H1 (cell line): ENCODE measurements at places on chromosomes 3 and 15.

GRCh38 chr15:101458158-101458900, 31.2 kb downstream of the PCSK6 start:
- DNase-seq, result no peak

DNA sequence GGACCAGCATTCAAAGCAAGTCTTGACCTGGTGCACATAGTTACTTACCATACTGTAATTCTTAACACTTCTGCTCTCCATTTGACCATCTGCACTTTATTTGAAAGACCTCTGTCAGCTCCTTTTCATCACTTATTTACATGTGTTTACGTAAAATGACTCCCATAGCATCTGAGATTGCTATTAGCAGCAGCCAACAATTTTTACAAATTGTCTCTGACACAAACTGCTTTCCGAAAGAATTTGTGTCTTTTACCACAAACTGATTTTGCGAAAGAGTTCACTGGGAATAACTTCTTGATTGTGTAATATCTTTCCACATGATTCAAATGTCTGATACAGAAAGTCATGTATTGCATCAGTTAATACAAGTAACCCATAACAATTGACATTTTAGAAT, 144.1 kb upstream of the PEX5L start:
- no peak for DNase-seq

- DNase-seq, result no peak
These were observed 45.8 kb upstream of the NTRK3 start for GRCh38 chr15:88302373-88302772.

DNA sequence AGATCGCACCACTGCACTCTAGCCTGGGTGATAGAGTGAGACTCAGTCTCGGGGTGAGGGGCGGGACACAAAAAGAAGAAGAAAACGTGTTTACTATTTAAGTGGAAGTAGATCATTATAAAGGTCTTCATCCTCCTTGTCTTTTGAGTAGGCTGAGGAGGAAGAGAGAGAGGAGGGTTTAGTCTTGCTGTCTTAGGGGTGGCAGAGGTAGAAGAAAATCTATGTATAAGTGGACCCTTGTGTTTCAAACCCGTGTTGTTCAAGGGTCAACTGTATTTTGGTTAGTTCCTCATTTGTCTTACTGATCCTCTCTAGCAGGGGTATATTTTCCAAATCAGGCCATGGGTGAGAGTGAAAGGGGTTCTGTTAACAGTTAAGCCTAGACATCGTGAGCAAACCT, 40.1 kb downstream of the TRIM71 start:
- no peak for DNase-seq

DNA sequence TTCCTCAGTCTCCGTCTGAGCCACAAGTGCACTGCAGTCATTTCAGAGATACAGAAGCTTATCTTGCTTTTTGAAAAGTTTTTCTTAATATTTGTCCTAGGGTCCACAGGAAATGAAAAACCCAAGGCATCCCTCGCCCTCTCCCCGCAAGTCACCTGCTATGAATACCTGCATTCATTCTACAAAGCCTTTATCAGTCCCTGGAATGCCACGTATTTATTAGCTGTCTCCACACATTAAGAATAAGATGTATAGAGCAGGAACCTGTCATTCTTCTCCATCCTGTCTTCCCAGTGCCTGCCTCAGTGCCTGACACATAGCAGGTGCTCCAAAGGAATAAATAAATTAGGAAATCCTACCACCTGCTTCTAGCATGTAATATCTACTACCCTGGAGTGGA, 73.3 kb upstream of the ICE2 start:
- DNase-seq, result no peak

DNA sequence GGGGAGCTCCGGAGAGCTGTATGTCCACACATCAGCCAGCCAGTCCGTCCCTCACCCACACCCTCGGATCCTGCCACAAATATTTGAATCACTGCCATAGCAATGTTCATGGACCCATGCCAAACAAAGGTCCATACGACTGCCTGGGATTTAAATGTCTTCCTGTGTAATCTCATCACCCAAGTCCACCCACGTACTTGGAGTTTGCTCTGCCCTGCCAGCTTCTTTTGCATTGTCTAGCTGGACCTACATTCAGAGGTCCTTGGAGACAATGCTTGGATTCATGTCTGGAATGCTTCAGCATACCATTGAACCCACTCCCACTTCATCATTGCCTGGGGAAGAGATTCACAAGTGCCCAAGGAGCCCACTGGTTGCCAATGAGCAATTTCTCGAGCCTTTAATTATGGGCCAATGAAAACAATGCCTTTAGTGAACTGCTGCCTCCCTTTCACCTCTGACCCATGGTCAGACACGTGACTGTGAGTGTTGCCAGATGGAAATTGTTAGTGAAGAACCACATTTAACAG, 90.4 kb upstream of the PHLDB2 start:
- no peak for DNase-seq

GRCh38 chr3:53075743-53076140, 29.9 kb upstream of the SFMBT1 start:
- no peak for DNase-seq

GRCh38 chr15:74800559-74801094, 12.0 kb upstream of the LMAN1L start:
- no peak for DNase-seq

DNA sequence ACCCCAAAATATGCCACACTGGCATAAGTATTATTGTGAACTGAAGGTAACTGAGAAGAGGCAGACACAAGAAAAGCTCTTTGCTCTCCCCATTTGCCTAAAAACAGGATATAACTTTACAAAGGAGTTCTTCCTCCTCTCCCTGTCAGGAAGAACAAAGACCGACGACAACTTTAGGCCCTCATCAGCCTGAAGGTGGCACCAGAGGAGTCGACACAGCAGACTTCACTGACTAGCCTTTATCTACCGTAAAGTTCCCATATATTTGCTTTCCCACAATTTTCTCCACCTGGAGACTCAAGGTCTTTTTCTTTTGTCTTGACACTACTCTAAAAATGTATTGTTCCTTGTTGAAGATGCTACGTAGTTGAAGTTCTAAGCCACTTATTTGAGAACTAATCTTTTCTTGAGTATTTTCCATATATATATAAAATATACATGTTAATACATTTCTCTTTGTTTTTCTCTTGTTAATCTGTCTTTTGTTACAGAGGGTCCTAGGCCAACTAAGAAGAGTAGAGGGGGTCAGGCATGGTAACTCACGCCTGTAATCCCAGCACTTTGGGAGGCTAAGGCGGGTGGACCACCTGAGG, 16.2 kb upstream of the XIRP1 start:
- DNase-seq, result no peak

GRCh38 chr3:46926039-46926438, 48.5 kb downstream of the PTH1R start:
- DNase-seq, result no peak

DNA sequence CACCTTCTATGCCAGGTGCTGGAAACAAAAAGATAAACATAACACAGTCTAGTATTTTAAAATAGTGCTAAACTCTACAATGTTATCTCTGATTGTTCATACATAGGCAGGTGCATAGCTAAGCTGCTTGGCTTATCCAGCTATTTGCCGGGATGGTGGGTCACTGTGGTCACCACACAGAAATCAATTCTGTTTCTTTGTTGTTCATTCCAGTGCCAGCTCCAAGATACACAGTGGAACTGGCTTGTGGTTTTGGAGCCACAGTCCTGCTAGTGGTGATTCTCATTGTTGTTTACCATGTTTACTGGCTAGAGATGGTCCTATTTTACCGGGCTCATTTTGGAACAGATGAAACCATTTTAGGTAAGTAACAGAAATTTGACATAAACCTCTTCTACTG, 130.2 kb downstream of the IL1RAP start:
- no peak for DNase-seq

DNA sequence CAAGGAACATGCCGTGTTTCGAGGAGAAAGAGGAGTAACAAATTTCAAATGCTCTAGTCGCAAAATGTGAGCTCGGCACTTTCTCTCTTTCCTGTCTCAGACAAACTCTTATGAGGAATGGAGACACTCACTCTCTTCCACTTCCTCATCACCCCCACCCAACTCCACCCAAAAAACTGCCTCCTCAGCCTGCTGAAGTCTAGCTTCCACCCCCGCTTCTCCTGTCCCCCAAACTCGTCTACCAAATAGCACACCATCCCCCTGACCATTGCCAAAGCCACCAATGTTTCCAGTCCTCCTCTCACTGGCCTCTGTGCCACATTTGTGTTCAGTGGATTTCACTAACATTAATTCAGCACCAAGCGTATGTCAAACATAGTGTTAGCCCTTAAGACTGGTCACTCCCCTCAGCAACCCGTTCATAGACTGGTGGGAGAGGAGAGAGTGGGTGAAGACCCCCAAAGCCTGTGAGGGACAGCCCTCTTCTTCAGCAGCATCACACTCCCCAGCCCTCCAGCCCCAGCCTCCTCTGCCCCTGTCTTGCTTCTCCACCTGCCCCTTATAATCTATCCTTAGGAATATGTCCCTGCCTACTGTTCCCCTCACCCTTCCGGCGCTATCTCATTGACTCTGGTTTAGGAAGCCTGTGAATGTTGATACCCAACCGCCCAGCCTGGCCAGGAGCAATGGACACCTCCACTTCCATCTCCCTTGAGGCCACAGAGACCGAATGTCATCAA, 77.3 kb downstream of the FAM174B start:
- no peak for DNase-seq

DNA sequence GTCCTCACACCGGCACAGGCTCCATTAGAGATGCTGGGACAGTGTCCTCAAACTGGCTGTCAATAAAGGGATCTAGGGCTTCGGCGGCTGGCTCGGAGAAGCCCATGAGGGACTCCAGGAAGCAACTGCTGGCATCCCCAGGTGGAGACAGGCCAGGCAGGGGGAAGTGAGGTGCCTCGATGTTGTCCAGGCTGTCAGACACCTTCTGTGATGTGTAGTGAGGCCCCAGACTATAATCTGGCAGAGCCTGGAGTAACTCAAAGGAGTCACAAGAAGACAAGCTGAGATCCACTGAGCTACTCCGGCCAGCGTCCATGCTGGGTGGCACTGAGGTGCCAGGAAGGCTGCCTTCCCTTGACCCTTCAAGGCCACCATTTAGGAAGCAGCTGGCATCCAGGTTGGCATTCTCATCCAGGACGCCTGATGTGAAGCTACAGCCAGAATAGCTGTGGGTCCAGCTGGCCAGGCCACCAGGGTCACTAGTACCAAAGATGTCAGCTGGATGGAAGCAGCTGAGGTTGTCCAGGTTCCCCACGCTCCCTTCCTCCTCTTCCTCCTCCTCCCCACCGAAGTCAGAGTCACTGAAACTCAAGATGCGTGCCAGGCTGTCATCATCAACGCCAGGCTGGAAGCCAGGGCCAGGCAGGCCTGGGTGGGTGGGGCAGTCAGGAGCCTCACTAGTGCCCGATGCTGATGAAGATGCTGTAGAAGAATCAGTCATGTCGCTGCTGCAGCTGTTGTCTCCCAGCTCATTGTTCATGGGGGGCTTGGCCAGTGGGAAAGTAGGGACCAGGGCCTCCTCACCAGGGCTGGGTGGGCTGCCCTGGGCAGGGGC, 10.1 kb downstream of the CSRNP1 start:
- no peak for DNase-seq

GRCh38 chr15:29270976-29271375, 1.4 kb upstream of the NSMCE3 start:
- DNase-seq, result no peak

- no peak for DNase-seq
These were observed 377.8 kb downstream of the KCNH8 start for GRCh38 chr3:19526071-19526470.

DNA sequence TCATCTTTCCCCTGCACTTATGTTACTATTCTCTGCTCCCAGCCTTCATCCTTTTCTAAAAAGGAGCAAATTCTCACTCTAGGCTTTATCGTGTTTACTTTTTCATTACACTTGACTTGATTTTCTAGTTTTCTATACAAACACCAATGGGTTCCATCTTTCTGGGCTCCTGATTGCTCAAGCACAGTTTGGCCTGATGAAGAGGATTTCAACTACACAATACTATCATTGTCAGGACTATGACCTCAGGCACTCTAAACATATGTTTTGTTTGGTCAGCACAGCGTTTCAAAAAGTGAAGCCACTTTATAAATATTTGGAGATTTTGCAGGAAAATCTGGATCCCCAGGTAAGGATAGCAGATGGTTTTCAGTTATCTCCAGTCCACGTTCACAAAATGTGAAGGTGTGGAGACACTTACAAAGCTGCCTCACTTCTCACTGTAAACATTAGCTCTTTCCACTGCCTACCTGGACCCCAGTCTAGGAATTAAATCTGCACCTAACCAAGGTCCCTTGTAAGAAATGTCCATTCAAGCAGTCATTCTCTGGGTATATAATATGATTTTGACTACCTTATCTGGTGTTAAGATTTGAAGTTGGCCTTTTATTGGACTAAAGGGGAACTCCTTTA, 86.2 kb downstream of the TGFBR2 start:
- no peak for DNase-seq

- DNase-seq, result peak; percentile 64
These were observed 42.9 kb downstream of the IDH2 start for GRCh38 chr15:90059208-90059985.

DNA sequence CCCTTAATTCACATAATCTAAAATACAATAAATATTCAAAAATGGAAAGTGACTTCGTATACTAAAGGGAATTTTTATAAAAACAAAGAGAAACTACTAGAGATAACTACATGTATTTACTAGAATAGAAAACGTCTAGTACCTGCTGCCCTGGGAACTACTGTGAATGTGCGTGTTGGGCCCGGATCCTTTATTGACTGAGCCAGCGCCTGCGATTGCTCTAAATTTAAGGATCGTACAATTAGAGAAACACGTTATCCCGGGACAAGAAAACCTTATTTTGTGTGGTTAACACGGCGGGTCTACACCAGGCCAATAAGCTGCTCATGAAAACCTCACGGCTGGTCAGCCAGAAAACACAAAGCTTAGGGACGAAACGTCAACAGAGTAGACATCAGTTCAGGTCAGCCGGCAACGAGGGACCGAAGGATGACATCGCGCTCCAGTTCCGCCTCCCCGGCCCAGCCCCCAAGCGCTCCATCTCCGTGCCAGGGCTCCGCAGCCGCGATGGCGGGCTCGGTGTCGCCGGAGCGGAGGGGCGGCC, 555 bp downstream of the TM2D3 start:
- DNase-seq, result no peak

DNA sequence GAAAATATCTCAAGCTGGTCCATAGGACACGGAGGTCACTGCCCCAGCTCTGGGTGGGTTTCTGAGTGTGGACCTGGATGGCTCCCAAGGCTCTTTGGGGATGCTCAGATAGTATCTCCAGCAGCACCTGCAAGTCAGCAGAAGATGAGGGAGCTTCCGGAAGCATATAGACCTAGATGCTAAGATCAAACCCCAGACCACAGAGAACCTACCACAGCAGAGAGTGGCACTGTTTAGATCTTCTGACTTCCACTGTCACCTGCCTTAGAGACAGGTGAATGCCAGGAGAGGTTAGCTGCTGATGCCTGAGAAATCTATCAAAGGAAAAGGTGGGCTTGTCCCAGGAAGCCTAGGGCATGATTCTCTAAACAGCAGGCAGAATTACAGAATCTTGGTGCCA, 105.7 kb upstream of the TRPM1 start:
- no peak for DNase-seq

DNA sequence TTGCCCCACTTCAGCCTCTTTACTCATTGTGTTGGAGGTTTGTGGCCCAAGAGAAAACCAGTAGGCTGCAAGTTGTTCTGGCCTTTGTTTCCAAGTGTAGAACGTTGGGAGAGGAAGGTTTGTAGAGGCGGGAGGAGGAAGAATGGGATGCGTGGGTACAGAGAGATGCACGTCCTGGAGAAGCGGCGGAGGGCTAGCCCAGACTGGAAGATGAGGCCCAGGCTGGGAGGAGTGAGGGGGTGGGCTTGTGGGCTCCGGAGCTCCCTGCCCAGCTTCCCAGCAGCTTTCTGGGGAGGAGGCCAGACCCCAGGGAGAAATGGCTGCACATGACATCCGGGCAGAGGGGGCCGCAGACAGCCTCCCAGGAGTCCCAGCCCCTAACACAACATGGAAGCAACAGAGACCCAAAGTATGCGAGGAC, 5.3 kb downstream of the PLA2G4F start:
- no peak for DNase-seq
